ENCODE measurements at places on chromosomes 12 and 14.

GRCh38 chr12:128474916-128475315, 207.9 kb downstream of the TMEM132C start:
- no peak for ATAC-seq

GRCh38 chr14:24080888-24081738, 9.8 kb downstream of the CPNE6 start:
- ATAC-seq, result peak; percentile 81

- peak; percentile 90 for ATAC-seq
Observed at GRCh38 chr12:128920468-128920867, 67.2 kb downstream of the GLT1D1 start.

- ATAC-seq, result peak; percentile 20
Observed at GRCh38 chr14:38208618-38209562, 1.2 kb downstream of the SSTR1 start.

- no peak for ATAC-seq
Observed at GRCh38 chr14:101256266-101256665, 305.0 kb upstream of the DIO3 start.

DNA sequence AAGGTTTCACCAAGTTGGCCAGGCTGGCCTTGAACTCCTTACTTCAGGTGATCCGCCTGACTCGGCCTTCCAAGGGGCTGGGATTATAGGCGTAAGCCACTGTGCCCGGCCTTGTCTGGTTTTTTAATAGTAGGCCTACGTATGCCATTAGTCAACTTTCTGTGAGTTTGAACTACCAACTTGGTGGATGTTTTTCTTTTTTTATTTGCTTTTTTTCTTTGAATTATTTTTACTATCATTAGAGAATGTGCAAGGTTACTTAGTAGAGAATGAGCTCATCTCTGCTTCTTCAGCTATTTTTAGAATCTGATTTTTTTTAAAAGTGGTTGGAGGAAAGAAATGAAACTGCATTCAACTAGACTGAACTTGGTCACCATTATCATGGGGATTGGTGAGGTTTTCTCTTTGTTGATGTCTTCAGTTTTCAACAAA, 51.4 kb downstream of the HMGA2 start:
- ATAC-seq, result no peak

GRCh38 chr12:29732191-29732590, 51.6 kb downstream of the TMTC1 start:
- no peak for ATAC-seq

GRCh38 chr14:38083039-38083438, 124.7 kb upstream of the SSTR1 start:
- ATAC-seq, result no peak

- no peak for ATAC-seq
Observed at GRCh38 chr12:127655691-127656090, 611.3 kb upstream of the TMEM132C start.

GRCh38 chr14:36671149-36671548, 9.5 kb downstream of the PAX9 start:
- ATAC-seq, result no peak

GRCh38 chr12:96343347-96343954, 56.8 kb downstream of the CDK17 start:
- no peak for ATAC-seq

DNA sequence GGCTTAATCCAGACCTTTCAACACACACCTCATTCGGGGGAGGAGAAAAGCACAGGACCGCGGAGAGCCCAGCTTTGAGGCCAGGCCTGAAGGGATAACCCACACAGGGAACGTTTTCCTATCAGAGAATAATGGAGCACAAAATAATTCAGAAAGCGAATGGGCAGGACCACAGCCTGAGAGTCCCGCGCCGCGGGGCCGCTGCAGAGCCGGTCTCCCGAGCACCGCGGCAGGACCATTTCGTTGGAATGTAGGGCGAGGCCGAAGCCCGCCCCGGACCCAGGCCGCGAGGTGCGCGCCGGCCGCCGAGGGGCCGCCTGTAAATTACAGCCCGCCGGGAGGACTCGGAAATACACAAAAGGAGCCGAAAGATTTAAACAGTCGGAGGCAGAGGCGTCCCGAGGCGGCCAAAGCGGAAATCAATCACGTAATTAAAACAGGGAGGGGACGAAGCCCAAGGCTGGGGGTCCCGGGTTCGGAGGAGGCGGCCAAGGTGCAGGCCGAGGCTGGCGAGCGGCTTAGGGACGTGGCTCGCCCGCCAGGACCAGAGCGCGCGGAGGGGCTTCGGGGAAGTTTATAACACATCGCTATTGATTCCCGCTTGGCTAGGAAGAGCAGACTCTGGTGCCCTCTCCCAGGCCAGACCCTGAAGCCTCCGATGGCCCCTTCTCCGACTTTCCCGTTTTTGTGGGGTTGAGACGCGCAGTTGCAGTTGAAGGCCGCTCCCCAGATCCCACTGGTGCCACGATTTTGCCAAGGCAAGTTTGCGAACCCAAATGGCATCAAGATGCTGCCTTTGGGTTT, 6.3 kb upstream of the HOXC4 start:
- peak; percentile 43 for ATAC-seq

DNA sequence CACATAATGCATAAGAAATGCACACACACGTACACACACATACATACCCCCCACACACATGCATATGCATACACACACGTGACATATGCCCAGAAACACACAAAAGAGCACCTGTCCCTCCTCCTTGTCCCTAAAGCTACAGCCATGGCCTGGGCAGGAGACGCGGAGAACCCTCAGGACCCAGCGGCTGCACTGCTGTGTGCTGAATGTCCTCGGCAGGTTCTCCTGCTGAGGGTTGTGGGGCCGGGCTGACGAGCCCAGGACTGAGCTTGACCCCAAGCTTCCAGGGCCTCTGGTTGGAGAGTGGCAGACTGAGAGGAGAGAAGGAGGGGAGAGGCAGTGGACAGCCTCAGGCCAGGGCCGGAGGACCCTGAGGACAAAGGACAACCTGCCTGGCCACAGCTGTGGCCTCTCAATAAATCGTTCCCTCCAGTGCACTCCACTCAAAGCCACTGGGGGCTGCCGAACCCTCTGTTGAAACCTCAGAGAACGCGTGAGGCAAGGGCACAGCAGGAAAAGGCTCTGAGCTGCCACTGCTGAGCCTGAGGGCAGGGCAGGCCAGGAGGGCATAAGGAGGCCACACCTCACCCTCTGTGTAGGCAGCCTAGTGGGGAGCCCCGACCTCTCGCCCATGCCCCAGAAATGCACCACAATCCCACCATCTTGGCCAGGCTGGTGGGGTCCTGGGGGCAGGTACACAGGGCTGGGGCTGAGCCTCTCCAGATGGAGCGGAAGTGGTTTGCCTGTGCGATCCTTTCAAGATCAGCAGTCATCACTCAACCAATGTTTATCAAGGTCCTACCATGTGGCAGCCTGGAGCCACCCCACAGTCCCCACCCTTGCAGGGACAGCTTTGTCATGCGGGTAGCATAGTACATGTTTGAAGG, 3.1 kb downstream of the CACNA2D4 start:
- no peak for ATAC-seq

Data from esophagus mucosa (tissue), 1 donor.